ENCODE measurements at places on chromosomes 2 and 18. TPM values are rescaled to one million over a fixed set of nuclear protein-coding genes. Genes with fewer than 3 reads are reported as not detected.
A peak's percentile ranks its signal among the peaks of the same experiment; 100 is the strongest.

COLEC12 gene
- 1.3 TPM for polyA plus RNA-seq

POMC gene
- 2.1 TPM for polyA plus RNA-seq

ESCO1 gene
- polyA plus RNA-seq = 8.7 TPM

CPLX4 gene
- polyA plus RNA-seq = not detected

CRIM1 gene
- polyA plus RNA-seq = 47.2 TPM

DNA sequence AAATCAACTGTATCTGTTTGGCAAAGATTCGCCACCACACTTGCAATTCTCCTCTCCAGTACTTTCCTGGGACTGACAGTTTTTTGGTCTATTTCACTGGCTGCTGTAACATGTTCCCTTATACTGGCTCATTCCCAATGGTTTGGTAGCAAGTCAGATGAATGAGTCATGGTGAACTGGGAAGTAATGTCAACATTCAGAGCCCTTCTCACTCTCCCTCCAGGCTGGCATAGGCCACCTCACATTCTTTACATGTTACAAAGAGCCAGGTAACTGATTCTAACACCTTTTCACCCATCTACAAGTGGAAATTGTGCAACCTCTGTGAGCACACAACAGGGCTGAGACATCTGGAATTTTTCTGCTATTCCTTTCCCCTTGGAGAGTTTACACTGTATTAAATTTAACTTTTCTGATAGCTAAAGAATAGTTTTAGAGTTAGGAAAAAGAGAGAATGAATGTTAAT, 111.3 kb upstream of the TLK1 start:
- no peak for DNase-seq

- DNase-seq = peak; percentile 73
Observed at GRCh38 chr2:120898961-120899750, 163.5 kb downstream of the GLI2 start.

- no peak for DNase-seq
Observed at GRCh38 chr2:2012505-2012904, 268.2 kb upstream of the PXDN start.

- DNase-seq = no peak
Observed at GRCh38 chr2:139814458-139814857, 1034.3 kb upstream of the NXPH2 start.

DNA sequence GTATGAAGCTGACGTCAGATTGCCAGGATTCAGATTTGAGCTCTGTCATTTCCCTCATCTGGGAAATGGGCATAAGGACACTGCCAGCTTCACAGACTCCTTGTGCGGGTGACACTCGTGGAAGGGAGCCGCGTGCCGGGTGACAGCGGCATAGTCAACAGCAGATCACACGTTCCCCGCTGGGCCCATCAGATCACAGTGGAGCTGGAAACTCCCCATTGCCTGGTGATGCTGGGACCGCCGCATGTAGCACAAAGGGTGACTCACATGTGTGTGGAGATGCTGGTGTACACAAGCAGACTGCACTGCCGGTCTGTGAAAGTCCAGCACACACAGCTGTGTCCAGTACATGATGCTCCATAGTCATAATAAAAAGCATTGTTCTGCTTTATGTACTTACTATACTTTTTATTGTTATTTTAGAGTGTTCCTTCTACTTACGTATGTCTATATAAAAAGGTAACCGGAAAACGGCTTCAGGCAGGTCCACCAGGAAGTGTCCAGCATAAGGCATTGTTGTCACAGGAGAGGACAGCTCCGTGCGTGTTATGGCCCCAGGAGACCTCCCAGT, 31.8 kb downstream of the SALL3 start:
- no peak for DNase-seq
